Subcutaneous adipose tissue (tissue), 4 donors: ENCODE measurements at places on chromosomes 12 and 14. TPM values are rescaled to one million over a fixed set of nuclear protein-coding genes. Genes with fewer than 3 reads are reported as not detected.

The APOF gene
- total RNA-seq = not detected

The GZMH gene
- not detected for total RNA-seq

The C12orf54 gene
- not detected for total RNA-seq

The GUCY2C gene
- 0.17 TPM for total RNA-seq

The SPATS2 gene
- 19.5 TPM for total RNA-seq

The GLIPR1L2 gene
- total RNA-seq = 0.66 TPM

The TPH2 gene
- total RNA-seq = not detected
